ENCODE measurements at places on chromosomes 1 and 21. TPM values are rescaled to one million over a fixed set of nuclear protein-coding genes. Genes with fewer than 3 reads are reported as not detected.

DNA sequence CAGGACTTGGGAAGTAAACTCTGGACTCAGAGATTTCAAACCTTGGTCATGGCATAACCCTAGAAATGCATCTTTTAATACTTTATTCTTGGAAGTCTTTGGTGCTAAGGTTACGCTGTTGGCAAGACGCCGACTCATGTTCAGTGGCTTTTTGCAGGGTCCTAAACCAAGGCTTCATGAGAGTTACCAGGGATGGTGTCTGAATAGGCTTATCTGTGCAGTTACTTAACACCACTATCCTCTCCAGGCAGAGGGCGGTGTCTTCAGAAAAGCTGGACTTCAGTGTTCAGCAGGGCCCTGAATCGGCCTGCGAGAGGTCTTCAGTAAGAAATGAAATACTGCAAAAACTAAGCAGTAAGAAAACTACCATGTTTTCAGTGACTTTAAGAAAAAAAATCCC is 58.3 kb downstream of the SIM2 start:
- DNase-seq: no peak

DNA sequence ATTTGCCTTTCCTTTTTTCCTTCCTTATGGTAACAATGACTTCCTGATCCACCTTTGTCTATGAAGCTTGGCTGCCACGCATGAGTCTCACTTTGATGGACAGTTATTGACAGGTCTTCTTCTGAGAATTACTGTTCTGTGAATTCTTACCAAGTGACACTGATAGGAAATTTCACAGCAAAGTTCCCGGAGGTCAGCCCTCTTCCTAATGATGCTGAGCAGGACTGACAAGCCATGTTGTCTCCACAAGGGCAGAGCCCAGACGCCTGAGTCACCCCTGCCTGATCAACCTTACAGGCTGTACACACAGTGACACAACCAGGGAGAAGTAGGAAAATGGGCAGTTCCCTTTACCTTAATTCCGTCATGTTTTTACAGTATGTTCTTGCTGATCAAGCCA is 44.2 kb downstream of the ZC3H11B start:
- no peak for DNase-seq

DNA sequence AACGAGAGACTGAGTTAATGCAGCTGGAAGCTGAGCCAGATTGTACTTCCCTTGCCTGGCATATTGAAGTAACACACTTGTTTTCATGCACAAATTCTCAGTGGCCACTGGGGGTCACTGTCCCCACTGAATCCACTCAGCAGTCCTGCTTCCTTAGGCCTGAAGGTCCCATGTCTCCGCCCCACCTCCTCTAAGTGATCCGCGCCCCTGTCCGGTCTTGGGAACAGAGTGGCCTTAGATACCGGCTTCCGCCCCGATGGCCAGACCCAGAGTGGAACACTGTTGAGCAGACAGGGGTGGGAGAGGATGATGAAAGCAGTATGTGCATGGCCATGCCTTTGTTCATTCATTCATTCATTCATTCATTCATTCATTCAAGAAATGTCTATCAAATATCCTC is 34.8 kb downstream of the CHAF1B start:
- peak; percentile 88 for DNase-seq

GRCh38 chr1:20262810-20263534 is 27.7 kb upstream of the VWA5B1 start:
- DNase-seq: no peak

DNA sequence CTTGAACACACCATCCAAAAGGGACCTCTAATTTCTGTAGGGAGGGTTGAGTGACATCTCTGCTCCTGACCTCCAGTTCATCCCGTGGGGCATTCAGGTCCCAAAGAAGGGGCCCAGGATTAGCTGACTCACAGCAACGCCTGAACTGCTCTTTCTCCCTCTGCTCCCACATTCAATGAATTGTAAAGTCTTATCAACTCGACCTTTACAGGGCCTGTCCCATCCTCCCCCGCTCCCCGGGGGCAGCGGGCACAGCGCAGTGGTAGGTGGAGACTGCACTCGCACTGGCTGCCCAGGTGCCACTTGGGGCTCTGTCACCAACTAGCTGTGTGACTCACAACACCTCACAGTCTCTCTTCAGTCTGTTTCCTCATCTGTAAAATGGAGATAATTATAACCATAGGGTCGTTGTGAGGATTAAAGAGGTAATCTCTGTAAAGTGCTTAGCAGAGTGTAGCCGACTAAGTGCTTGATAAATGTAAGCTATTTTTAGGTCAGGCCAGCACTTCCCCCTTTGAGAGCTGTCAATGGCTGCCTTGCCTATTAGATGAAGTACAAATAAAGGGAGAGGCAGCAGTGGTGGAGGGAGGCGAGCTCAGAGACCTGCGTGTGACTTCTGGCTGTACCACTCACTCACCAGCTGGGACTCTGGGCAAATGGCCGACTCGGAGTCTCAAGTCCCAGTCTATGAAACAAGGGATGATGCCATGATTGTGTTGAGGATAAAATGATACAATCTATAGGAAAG is 637 bp upstream of the MYBPHL start:
- no peak for DNase-seq

GRCh38 chr1:43936431-43937151 is 3.0 kb downstream of the ARTN start:
- DNase-seq: no peak

GRCh38 chr1:181737056-181737455 is 253.7 kb downstream of the CACNA1E start:
- no peak for DNase-seq

DNA sequence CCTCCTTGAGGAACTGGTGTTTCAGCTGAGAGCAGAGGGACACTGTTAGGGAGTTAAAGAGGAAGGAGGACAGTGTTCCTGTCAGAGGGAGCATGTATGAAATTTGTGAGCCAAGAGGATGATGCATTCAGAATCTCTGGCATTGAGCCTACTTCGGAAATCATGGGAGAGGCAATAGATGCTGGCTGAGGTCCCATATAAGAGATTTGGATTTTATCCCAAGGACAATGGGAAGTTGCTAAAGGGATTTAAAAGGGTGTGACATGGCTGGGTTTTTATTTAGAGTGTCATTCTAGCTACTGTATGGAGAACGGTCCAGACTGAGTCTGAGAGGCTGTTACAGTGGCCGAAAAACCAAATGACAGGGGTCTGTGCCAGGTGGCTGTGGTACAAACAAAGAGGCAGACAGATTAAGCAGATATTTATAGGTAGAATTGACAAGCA is 403.2 kb upstream of the B3GALT2 start:
- DNase-seq: peak; percentile 19

DNA sequence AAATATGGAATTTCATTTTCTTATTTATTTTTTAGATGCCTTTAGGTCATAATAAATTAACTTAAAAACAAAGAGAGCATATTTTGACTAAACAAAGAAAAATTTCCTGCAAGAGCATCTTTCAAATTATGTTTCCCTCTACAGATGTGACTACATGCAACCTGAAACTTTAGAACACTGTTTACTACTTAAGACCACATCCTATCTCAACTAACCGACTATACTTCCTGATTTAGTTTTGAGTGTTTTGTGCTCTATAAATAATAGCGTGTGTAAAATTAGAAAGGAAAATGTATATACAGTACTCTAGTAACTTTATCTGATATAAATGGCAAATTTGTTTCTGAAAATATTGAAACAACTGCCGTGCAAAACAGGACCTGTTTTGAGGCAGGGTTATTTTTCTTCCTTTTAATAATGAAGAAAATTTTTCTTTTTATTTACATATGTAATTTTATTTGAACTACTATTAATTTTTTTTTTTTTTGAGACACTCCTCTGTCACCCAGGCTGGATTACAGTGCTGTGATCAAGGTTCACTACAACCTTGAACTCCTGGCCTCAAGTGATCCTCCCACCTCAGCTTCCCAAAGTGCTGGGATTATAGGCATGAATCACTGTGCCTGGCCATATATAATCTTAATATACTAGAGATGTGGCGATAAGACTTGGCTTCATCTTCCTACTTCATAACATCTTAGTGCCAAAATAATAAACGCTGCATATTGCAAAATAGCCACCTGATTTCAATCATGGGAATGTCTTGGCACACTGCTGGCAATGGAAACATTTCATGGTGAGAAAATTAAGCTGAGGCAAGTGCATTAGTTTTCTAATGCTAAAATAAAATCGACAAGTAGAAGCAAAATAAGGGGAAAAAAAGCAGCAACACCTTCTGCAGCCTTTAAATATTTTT is 12.3 kb downstream of the ZRANB2 start:
- DNase-seq: no peak

DNA sequence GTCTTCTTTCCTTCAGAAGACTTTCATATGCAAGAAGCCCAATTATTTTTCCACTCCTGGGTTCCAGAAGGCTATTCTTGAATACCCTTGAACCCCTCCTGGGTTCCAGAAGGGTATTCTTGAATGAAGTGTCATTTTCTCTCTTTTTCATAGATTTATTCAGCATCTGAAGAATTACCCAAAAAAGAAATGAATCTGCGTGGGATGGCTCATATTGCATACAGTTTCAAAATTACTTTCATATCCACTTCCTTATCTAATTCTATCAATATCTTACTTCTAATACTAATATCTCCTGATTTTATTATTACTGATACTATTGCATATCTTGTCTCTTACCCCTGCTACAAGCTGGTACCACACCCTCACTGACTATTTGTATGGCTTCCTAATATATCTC is 22.6 kb upstream of the RABGAP1L start:
- DNase-seq: no peak

- no peak for DNase-seq
Observed at GRCh38 chr1:32725615-32725982, 23.0 kb upstream of the SYNC start.

DNA sequence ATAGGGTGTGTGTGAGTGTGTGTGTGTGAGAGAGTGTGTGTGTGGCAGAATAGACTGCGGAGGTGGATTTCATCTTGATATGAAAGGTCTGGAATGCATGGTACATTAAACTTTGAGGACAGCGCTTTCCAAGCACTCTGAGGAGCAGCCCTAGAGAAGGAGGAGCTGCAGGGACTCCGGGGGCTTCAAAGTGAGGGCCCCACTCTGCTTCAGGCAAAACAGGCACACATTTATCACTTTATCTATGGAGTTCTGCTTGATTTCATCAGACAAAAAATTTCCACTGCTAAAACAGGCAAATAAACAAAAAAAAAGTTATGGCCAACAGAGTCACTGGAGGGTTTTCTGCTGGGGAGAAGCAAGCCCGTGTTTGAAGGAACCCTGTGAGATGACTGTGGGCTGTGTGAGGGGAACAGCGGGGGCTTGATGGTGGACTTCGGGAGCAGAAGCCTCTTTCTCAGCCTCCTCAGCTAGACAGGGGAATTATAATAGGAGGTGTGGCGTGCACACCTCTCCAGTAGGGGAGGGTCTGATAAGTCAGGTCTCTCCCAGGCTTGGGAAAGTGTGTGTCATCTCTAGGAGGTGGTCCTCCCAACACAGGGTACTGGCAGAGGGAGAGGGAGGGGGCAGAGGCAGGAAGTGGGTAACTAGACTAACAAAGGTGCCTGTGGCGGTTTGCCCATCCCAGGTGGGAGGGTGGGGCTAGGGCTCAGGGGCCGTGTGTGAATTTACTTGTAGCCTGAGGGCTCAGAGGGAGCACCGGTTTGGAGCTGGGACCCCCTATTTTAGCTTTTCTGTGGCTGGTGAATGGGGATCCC is 18.3 kb upstream of the HDAC1 start:
- no peak for DNase-seq

DNA sequence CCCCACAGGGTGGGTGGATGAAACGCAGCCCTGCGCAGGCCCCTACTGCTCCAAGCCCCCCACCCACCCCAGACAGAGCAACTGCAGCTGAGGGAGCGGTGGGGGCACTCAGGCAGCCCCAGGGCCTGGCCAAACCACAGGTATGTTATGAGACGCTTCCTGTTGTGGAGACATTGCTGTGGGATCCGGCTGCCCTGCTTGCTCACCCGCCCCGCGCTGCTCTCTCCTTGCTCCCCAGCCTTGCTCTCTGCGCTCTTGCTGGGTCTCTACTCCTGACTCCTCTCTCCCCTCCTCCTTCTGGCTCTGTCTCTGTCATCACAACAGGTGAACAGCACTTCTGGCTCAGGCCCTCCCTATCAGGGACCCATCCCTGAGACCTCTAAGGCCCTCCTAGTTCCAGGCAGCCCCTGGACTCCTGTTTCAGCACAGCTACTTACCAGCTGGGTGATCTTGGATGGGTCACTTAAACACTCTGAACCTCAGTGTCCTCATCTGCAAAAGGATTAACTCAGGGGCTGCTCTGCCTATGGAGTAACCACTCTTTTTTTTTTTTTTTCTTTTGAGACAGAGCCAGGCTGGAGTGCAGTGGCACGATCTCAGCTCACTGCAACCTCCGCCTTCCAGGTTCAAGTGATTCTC is 15.9 kb downstream of the COL8A2 start:
- no peak for DNase-seq

DNA sequence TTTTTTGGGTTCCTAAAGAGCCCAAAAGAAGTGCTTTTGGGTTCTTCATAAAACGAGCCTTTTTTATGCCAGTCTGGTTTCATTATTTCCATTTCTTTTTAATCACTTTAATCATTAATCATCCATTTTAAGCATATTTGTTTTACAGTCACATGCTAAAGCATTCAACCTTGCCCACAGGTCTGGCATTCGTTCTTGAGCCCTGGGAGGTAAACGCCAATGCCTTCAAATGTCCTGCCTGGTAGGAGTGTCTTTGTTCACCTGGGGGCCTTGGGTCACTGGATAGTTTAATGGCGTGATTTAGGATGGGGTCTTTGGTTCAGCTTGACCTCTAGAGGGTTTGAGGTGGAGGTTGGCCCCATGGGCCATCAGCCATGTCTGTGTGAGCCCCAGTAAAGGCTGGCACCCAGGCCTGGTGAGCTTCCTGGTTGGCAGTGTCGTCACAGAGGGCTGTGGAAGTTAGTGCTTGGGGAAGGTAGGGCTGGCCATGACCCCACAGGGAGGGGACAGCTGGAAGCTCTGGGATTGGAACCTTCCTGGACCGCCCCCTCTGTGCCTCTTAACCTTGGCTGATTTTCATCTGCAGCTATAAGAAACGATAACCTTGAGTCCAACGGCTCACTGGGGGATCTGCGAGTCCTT is 20.2 kb downstream of the C1orf174 start:
- DNase-seq: no peak

- DNase-seq: no peak
Observed at GRCh38 chr1:67143966-67144365, 9.2 kb upstream of the C1orf141 start.

- no peak for DNase-seq
Observed at GRCh38 chr1:173330149-173330951, 123.2 kb upstream of the TNFSF4 start.

Gene CA14
- 9.6 TPM for polyA plus RNA-seq

Gene CD2
- 0.08 TPM for polyA plus RNA-seq

Gene C1orf226
- 16.9 TPM for polyA plus RNA-seq

Gene MRPS21
- 65.9 TPM for polyA plus RNA-seq

Gene PRELP
- polyA plus RNA-seq: 1.3 TPM

Gene CFAP45
- polyA plus RNA-seq: 3.8 TPM

Gene KCNH1
- polyA plus RNA-seq: 0.47 TPM

Gene USP24
- 70.2 TPM for polyA plus RNA-seq

Gene FGR
- polyA plus RNA-seq: 1.2 TPM
